ENCODE measurements at places on chromosomes 16 and 17.
A peak's percentile ranks its signal among the peaks of the same experiment; 100 is the strongest.

- DNase-seq = no peak
Measured at GRCh38 chr16:72836985-72837384, 210.9 kb downstream of the ZFHX3 start.

DNA sequence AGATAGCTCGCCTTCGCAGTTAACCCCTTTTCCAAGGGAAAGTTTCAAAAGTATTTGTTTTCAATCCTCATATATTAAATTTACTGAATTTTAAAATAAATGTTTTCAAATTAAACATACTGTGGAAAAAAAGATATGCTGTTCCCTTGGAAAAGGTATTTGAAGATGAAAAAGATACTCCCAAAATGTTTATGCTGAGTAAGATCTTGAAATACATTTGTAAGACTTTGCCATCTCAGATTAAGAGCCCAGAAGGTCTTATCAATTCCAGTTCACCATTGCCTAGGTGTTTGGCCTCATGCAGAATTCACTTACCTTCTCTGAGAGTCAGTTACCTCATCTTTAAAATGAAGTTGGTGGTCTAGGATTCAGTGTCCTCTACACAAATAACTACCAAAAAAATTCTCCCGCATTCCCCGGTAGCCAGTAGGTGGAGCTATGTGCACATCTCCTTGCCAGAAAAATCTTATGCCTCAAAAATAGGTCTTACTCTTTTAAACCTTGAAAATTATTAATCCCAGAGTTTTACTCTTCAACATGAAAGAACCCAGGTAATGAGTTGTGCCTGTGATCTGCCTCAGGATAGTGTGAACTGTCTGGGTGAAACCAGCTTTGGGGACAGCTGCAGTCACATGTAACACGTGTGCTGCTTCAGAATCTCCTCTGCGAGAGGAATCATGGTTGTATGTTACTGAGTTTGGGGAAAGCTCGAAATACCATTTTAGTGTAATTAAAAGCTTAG lies 178.3 kb downstream of the MRTFB start:
- peak; percentile 45 for DNase-seq

GRCh38 chr17:56793957-56794356 lies 39.8 kb downstream of the C17orf67 start:
- no peak for DNase-seq

- DNase-seq = no peak
Measured at GRCh38 chr17:1629504-1630310, 1.1 kb upstream of the SLC43A2 start.

GRCh38 chr17:67452681-67453554 lies 75.8 kb downstream of the PITPNC1 start:
- no peak for DNase-seq

DNA sequence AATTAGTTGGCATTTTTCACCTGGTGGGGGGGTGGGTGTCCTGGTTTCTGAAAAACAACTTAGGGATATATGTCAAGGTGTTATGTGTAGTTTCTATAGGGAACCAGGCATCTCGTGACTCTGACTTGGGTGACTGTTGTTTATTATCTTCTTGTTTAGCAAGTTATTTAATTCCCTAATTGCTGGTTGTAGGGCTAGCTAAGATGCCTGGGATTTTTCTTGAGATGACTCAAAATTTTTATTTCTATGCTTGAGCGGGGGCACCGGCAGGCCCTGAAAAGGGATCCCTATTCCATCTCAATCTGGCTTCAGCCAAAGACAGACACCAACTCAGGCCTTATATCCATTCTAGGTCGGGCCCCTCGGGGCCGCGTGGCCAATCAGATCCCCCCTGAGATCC lies 3.2 kb downstream of the DPH1 start:
- no peak for DNase-seq

DNA sequence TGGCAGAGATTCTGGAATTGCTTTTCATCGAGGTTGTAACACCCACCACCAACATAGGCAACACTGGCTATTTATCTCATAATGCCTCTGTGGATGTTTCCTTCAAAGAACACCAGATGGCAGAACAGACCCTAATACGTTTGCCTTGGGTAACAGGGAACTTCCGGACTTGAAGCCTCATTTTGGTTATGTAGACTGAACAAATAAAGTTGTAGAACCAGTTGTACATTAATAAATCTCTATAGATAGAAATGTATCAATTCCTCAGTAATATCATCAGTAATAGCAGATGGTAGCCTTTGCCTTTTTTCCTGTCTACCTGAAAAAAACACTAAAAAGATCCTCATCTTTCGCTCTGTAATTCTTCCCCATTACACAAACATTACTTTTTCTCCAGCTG lies 25.9 kb upstream of the APOH start:
- DNase-seq = peak; percentile 68

- DNase-seq = no peak
Measured at GRCh38 chr16:57611706-57612105, 16.7 kb upstream of the ADGRG1 start.

GRCh38 chr16:78563905-78564304 lies 464.5 kb downstream of the WWOX start:
- no peak for DNase-seq

DNA sequence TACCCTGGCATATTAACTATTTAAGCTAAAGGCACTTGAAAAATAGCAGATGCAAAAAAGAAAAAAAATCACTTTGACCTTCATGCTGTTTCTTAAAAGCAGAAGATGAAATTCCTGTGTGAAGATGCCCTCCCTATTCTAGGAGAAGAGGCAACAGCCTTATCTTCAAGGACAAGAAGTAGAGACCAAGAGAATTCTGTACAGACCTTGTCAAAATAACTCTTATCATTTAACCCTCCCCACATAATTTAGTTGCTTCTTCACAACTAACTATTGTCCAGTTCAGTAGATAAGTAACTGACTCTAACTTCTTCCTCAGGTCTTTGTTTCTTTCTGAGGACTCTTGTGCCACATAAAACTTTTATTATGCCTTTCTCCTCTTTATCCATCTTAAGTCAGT lies 72.0 kb upstream of the MARCHF10 start:
- DNase-seq = no peak

- DNase-seq = no peak
Measured at GRCh38 chr16:9374061-9374460, 282.6 kb downstream of the HAPSTR1 start.

- peak; percentile 44 for DNase-seq
Measured at GRCh38 chr16:53768167-53768566, 64.2 kb downstream of the FTO start.

GRCh38 chr16:75227361-75228142 lies 8.8 kb downstream of the CTRB1 start:
- DNase-seq = peak; percentile 1

DNA sequence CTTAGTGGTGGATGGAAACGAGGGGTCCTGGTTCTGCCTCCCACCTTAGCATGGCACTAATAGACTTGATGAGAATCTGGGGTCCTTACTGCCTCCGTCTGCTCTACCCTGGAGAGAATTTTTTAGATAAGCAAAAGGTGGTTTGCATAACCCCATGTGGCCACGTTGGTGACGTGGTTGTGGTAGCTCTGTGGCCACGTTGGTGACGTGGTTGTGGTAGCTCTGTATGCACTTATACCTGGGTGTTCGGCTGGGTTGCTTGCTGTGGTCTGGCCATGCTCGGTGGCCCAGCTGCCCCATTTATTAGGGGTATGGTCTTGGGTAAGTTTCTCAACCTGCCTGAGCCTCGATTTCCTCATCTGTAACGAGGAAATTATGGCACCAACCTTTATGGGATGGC lies 13.0 kb downstream of the SPIRE2 start:
- no peak for DNase-seq

- DNase-seq = no peak
Measured at GRCh38 chr17:78125138-78125913, 3.2 kb downstream of the TMC6 start.

GRCh38 chr17:69535016-69535570 lies 120.6 kb downstream of the MAP2K6 start:
- no peak for DNase-seq

GRCh38 chr17:66481271-66481670 lies 178.9 kb downstream of the PRKCA start:
- no peak for DNase-seq

GRCh38 chr16:79703066-79703465 lies 102.5 kb upstream of the MAF start:
- DNase-seq = no peak

DNA sequence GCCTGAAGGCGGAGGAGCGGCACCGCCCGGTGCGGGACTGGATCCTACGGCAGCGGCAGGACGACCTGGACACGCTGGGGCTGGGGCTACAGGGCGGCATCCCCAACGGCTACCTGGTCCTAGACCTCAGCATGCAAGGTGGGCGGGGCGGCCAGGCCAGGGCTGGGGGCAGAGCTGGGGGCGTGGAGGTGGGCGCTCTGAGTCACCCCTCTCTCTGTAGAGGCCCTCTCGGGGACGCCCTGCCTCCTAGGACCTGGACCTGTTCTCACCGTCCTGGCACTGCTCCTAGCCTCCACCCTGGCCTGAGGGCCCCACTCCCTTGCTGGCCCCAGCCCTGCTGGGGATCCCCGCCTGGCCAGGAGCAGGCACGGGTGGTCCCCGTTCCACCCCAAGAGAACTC lies 7.9 kb downstream of the MSLN start:
- DNase-seq = no peak

Measured in HCEC 1CT (cell line).